ENCODE measurements at places on chromosomes 7 and 10.
A peak's percentile ranks its signal among the peaks of the same experiment; 100 is the strongest.

GRCh38 chr7:90966346-90966745 is 297.9 kb upstream of the FZD1 start:
- no peak for DNase-seq

- DNase-seq: peak; percentile 3
Measured at GRCh38 chr7:80453699-80454340, 58.0 kb downstream of the GNAT3 start.

DNA sequence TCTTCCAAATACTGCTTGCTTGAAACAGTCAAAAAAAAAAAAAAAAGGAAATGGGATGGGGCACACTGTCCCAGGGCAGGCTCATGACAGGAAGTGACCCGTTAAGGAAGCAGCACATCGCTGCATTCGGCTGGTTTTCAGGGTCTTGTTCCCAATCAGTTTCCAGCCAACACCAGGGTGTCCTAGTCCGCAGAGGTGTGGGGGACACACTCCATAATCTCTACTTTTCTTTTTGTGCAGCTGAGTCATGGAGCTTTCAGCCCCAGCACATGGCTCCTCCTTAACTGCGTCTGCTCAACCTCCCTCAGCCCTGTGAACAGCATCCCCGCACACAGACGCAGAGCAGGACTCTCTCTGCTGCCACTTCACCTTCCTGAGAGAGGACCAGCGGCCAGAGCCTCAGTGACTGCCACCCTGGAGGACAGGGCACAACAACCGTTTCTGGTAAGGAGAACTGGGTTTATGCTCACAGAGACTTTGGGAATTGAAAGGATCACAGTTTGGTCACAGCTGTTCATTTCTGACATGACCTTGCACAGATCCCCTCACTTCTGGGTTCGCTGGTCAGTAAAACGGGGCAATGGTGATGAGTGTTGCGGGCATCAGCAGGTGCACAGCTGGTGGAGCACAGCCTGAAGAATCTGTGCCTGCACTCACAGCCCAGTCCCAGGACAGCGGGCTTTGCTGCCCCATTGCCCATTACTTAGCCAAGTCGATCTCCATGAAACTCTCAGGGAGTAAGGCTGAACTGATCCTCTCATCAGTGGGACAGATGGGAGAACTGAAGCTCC is at the start of gene GIMAP5:
Gene GIMAP5 (plus strand): TSS at position 154 of the 791 bp plus-strand sequence. CDS start 3,467 bp downstream, outside the sequence.
- DNase-seq: peak; percentile 66

GRCh38 chr10:32958085-32959005 is at the start of gene ITGB1:
Gene ITGB1, minus strand, starts transcription at chr10:32958230. Its CDS starts 22,672 bp downstream, at chr10:32935558.
- DNase-seq: peak; percentile 88

GRCh38 chr7:115552766-115553165 is 477.8 kb downstream of the TFEC start:
- no peak for DNase-seq

GRCh38 chr7:88217675-88218428 is 2.0 kb downstream of the SRI start:
- peak; percentile 57 for DNase-seq

- no peak for DNase-seq
Measured at GRCh38 chr10:77405771-77406241, 231.8 kb downstream of the KCNMA1 start.

GRCh38 chr10:118374404-118374803 is 32.3 kb upstream of the FAM204A start:
- no peak for DNase-seq

DNA sequence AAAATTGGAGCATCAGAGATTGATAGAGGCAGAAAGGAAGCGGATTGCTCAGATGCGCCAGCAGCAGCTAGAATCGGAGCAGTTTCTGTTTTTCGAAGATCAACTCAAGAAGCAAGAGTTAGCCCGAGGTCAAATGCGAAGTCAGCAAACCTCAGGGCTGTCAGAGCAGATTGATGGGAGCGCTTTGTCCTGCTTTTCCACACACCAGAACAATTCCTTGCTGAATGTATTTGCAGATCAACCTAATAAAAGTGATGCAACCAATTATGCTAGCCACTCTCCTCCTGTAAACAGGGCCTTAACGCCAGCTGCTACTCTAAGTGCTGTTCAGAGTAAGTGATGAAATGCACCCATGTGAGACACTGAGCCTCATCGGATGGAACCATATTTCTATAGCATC is 33.1 kb downstream of the STAMBPL1 start:
- DNase-seq: no peak

DNA sequence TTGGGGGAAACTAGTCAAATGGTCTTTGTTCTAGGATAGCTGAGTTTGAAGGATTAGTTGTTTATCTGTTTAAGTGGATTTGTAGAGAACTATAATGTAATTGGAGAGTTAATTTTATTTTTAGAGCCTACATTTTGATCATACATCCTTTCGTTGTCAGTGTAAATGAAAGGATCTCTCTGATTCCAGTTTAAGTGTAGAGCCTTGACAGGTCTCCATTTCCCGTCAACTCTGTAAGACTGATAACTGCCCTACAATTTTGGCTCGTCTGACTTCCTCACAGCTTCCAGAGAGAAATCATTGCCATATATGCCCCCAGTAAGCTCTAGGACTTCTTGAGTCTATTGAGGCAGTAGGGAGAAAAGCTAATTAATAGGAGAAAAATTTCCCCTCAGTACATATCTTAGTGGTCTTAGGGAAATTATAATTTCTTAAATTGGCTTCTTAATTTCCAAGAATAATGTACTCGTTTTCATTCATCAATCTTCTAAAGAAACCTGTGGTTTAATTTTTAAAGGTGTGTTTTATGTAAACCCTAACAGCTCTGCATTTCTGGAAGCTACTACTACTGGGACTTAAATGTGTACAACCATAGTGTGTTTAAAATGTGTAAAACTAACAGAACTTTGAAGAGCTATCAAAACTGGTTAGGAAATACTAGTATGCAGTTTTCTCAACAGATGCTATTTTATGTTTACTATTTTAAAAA is 3.8 kb downstream of the KMT2E start:
- DNase-seq: no peak

DNA sequence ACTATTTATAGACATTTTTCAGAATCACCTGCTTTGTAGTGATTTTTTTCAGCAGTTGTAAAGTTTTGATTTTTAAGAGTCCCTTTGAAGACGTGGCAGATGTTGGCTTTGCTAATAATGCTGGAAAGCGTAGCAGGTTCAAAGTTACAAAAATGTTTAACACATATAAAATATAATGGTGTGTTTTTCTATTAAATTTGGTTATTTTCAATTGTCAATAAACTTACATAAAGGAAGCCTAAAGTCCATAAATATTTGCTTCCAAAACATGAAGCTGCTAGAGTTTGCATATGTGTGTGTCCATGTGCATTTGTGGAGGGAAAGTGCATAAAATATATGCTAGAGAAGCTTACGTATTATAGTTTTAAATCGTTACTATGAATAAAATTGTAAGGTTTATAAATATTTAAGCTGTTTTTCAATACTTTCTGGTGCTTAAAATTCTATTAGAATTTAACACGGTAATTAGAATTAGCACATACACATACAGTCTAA is 3.7 kb downstream of the MEOX2 start:
- DNase-seq: no peak

GRCh38 chr7:79453558-79454360 is at the start of gene MAGI2:
Gene MAGI2, minus strand, starts transcription at chr7:79453667. Its CDS starts 347 bp downstream, at chr7:79453320.
- DNase-seq: no peak

DNA sequence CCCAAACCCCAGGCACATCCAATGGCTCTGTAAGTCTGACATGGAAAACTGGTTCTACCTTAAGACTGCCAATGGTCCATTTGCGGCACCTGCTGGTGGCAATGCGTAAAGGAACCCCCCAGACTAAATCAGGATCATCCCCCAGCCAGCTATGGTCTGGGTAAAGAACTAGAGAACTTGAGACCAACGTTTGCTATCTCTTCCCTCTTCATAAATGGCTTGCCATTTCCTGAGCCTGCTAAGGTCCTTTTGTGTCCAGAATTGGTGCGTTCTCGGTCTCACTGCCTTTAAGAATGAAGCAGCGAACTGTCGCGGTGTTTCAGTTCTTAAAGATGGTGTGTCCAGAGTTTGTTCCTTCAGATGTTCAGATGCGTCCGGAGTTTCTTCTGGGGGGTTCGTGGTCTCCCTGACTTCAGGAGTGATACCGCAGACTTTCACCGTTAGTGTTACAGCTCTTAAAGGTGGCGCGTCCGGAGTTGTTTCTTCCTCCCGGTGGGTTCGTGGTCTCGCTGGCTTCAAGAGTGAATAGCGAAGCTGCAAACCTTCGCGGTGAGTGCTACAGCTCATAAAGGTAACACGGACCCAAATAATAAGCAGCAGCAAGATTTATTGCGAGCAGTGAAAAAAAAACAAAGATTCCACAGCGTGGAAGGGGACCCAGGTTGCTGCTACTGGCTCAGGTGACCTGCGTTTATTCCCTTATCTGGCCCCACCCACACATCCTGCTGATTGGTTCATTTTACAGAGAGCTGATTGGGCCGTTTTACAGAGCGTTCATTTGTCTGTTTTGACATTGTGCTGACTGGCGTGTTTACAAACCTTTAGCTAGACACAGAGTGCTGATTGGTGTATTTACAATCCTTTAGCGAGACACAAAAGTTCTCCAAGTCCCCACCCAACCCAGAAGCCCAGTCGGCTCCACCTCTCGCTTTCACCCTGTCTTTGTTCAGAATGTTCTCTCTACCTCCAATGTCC is 95.4 kb downstream of the ELMO1 start:
- DNase-seq: peak; percentile 83

- no peak for DNase-seq
Measured at GRCh38 chr7:31096877-31097258, 44.8 kb downstream of the ADCYAP1R1 start.

DNA sequence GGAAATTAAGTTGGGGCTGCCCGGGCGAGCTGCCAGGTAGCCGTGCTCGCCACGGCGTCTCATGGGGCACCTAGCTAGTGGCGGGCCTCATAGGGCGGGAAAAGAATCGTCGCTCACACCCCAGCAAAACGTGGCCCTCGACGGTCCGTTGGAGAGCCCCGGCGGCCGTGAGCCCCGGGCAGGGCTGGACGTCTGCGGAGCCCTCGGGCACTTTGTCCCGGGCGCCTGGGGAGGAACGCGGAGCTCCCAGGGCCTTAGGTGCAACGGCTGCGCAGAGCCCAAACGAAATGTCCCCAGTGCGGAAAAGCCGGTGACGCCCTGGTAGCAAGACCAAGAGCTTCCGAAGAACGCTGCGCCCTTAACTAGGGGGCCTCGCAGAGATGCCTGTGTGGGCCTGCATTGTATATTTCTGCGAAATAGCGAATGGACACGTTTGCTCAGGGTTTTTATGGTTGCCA is 866 bp upstream of the SFMBT2 start:
- DNase-seq: peak; percentile 21

GRCh38 chr7:98213888-98214810 is 2.9 kb downstream of the BHLHA15 start:
- DNase-seq: no peak

DNA sequence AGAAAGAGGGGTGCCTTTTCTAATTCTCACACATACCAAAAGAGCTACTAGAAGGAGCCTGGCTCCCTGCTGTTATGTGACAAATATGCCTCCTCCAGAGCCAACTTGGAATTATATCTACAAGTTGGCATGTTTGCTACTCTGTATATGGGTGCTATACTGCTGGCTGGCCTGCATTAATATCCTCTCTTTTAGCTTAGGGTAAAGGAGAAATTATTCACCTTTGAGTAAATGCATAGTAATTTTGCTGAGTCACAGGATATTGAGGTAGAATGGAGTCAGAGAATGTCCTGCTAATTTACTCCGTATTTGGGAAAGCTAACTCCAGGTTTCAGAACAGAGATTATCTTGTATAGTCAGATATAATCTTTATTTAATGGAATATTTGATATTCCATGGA is 24.2 kb upstream of the LIPN start:
- DNase-seq: no peak

DNA sequence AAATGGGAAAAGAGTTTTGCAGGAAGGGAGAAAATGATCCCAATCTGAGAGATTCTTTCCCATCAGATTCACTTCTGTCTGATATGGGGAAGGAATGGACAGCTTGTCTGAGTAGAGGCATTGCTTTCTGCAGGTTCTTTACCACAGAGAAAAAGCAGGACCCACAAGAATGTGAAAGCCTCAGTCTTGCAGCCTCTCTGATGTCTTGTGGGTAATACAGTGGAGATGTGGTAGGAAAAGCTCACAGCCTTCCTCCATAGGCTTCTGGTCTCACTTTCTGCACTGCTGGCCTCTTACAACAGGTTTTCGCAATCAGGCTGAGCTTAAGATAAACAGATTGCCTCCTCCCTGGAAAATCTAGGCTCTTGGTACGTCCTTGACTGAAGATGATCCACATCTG is 551 bp downstream of the IFIT1 start:
- no peak for DNase-seq

DNA sequence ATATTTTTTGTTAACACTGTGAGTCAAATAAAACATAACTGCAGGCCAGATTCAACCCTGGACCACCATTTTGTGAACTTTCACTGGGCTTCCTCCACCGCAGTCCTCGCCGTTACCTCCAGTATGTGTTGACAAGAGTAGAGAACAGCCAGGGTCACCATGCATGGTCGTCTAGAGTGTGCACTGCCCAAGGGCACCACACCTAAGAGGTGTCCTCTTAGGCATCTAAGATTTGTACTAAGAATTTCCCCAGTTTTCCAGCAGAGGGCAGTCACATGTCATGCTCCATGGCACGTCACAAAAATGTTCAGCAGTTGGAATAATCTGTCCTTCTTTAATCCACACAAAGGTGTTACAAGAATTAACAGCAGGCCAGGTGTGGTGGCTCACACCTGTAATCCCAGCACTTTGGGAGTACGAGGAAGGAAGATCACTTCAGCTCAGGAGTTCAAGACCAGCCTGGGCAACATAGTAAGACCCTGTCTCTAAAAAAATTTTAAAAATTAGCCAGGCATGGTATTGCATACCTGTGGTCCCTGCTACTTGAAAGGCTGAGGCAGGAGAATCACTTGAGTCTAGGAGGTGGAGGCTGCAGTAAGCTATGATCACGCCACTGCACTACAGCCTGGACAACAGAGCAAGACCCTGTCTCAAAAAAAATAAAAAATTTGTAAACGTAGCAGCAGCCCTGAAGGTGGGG is 71.2 kb upstream of the FOXK1 start:
- DNase-seq: peak; percentile 64

DNA sequence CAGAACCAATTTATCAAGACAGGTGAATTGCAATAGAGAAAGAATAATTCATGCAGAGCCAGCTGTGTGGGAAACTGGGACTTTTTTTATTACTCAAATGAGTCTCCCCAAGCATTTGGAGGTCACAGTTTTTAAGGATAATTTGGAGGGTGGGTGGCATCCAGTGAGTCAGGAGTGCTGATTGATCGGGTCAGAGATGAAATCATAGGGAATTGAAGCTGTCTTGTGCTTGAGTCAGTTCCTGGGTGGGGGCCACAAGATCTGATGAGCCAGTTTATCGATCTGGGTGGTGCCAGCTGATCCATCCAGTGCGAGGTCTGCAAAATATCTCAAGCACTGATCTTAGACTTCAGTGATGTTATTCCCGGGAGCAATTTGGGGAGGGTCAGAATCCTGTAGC is 9.9 kb upstream of the MYO1G start:
- no peak for DNase-seq
